ENCODE measurements at places on chromosomes 6 and 20.

GRCh38 chr6:35780719-35781118 is at the start of gene CLPSL1:
Gene CLPSL1, plus strand, starts transcription at chr6:35781019. Its CDS starts 92 bp downstream, at chr6:35781111.
- H3K36me3 ChIP-seq, result no peaks in the 10 kb centered on the region
- H3K4me3 ChIP-seq, result no peak within 1 kb of the TSS
- no peak for DNase-seq
- no peaks in the 10 kb centered on the region for H3K4me1 ChIP-seq
- peaks cover 10% of the 10 kb centered on the region for H3K27me3 ChIP-seq

- no peak overlapping the region for H3K4me3 ChIP-seq
- no peak overlapping the region for H3K27ac ChIP-seq
- no peaks in the 10 kb centered on the region for H3K36me3 ChIP-seq
- DNase-seq, result no peak
- H3K4me1 ChIP-seq, result peaks cover 18% of the 10 kb centered on the region
These were observed 128.5 kb downstream of the HFE start for GRCh38 chr6:26215585-26216358.

DNA sequence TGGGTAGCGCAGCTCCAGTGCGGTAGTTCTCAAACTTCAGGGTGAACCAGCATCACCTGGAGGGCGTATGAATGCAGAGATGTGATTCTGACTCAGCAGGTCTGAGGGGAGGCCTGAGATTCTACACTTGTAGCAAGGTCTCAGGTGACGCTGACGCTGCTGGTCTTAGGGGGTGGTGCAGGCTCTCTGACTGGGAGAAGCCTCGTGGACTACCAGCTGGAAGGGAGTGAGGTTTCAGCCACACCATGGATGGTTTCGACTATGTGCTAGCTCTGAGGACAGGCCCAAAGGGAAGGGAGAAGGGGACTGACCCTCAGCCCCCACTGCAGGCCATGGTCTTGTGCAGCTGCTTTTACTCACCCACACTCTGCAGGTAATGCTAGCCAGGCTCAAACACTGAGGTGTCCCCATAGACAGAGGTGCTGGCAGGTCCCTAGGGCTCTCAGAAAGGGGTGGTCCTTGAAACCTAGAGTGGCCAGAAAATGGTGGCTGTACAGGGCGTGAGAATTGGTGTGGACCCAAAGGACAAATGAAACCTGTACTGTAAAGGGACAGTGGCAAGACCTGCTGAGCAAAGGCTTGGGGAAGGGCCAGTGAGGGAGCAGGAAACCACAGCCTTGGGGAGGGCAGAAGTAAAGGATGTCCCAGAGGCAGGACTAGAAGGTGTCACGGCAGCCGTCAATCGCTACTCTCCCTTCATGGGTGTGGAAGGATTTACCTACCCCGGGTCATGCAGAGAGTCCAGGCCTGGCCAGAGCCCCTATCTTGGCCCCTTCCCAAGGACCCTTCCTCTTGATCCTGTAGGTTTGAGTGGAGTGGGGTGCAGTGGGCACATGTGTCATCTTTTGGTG is 52.7 kb downstream of the EBF4 start:
- H3K4me1 ChIP-seq, result peaks cover 4% of the 10 kb centered on the region
- H3K4me3 ChIP-seq, result no peak overlapping the region
- H3K36me3 ChIP-seq, result no peaks in the 10 kb centered on the region
- DNase-seq, result no peak
- H3K27ac ChIP-seq, result no peak overlapping the region

GRCh38 chr6:148509800-148510581 is 167.4 kb downstream of the SASH1 start:
- peaks cover 22% of the 10 kb centered on the region for H3K36me3 ChIP-seq
- no peak overlapping the region for H3K27ac ChIP-seq
- H3K4me3 ChIP-seq, result no peak overlapping the region
- no peak for DNase-seq

- peaks cover 6% of the 10 kb centered on the region for H3K4me1 ChIP-seq
- H3K36me3 ChIP-seq, result peaks cover 3% of the 10 kb centered on the region
- DNase-seq, result no peak
- H3K4me3 ChIP-seq, result no peak overlapping the region
- no peak overlapping the region for H3K27ac ChIP-seq
These were observed 138.1 kb downstream of the TBXT start for GRCh38 chr6:166029506-166029905.

DNA sequence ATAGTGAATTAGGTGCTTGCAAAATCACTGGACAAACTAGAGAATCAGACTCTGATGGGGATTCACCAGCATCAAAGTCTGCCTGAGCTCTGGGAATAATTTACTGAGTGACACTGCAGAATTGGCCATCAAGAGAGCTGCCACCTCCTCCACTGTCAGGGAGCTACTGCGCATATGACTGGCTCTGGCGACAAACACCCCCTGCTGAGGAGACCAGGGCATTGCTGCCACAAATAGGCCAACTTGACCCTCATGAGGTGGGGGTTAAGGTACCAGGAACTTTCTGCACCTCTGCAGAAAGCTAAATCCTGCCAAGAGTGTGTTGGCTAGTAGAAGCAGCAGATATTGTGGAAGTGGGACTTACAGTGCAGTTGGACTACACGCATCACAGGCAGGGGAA is 88.0 kb downstream of the CDS2 start:
- H3K4me1 ChIP-seq, result peaks cover 20% of the 10 kb centered on the region
- peaks cover 7% of the 10 kb centered on the region for H3K27me3 ChIP-seq
- H3K27ac ChIP-seq, result no peak overlapping the region

DNA sequence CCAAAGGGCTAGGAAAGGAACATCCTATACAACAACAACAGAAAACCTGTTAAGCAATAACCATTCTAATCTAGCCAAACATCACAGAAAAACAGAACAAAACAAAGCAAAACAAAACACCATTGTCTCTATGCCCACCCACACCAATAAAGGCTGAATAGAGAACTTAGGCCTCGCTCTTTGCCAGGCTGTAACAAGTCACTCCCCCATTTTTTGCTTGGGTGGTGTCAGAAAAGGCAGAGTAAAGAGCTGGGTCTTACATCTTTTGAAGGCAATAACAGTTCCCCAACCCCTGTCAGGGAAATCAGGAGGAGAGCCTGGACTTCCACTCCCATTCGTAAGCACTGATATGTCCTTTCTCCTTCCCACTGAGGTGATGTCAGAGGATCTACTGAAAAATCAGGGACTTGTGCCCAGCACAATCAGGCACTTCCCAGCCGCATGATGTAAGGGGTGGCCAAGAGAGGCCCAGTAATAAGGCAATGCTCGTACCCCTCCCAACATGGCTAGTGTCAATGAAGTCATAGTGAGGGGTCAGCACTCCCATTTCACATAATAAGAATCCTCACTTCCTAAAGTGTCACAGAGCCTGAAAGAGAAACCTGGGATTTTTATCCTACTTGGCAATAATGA is 31.0 kb downstream of the THEMIS start:
- H3K4me1 ChIP-seq, result no peaks in the 10 kb centered on the region
- no peaks in the 10 kb centered on the region for H3K27me3 ChIP-seq
- H3K36me3 ChIP-seq, result no peaks in the 10 kb centered on the region
- H3K4me3 ChIP-seq, result no peak overlapping the region

DNA sequence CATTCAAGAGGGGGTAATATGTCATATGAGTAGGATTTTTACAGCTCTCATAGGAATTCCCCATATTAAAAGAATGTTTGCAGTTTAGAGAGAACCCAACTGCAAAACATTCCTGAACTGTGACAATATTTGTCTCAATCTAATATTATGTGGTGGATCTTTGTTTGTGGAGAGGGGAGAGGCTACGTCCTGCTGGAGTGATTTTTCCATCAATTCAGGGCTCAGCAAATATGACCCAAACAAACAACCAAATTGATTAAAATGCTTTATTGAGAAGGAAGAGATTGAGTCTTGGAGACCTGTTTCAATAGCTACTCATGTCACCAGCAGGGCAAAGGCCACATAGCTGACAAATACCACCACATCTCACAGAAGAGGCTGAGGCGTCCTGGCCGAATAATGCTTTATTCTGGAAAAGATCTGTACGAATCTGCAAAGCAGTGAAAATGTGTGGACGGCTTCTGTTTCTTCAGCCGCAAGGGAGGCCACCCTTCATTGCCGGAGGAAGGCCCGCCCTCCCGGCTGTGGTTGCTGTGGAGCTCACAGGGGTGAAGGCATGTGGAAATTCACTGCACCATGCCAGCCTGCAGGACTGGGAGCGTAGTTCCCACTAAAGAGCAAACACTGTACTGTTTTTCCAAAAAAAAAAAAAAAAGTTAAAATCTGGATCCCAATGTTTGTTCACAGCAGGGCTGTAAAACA is 89.7 kb upstream of the QKI start:
- no peaks in the 10 kb centered on the region for H3K4me1 ChIP-seq
- H3K27ac ChIP-seq, result no peak overlapping the region
- H3K36me3 ChIP-seq, result no peaks in the 10 kb centered on the region
- H3K27me3 ChIP-seq, result peaks cover 7% of the 10 kb centered on the region

DNA sequence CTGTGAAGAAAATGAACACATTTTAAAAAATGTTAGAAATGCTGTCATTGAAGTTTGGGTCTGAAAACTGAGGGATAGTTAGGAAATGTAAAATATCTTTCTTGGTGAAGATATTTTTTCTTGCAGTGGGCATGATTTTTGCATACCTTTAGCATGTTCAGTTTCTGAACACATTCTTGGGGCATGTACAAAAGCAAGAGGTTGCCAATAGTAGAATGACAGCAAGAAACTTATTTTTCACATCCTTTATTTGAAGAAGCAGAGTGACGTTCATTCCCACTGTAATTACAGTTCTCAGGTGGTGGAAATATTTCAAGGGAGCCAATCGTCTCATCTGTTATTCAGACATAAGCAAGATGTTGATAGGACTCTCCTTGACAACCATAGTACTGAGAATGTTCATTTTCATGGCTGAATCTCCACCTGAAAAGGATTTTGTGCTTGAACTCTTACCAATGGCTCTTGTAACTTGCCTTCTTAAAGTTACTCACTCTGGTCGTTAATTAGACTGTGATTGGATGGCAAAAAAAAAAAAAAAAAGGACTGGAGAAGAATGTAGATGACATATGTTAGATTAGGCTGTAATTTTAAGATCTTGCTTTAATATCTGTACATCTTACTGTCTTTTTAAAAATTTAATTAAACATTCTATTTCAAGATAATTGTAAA is 74.4 kb downstream of the DOK5 start:
- H3K27me3 ChIP-seq, result no peaks in the 10 kb centered on the region
- no peak overlapping the region for H3K4me3 ChIP-seq
- DNase-seq, result no peak
- no peaks in the 10 kb centered on the region for H3K4me1 ChIP-seq
- no peak overlapping the region for H3K27ac ChIP-seq

- DNase-seq, result no peak
- H3K4me1 ChIP-seq, result peaks cover 16% of the 10 kb centered on the region
- H3K27ac ChIP-seq, result no peak overlapping the region
- no peak overlapping the region for H3K4me3 ChIP-seq
These were observed 136.0 kb downstream of the HFE start for GRCh38 chr6:26223228-26223627.

GRCh38 chr6:34526241-34526972 is 29.7 kb downstream of the SPDEF start:
- H3K4me3 ChIP-seq, result no peak overlapping the region
- H3K36me3 ChIP-seq, result no peaks in the 10 kb centered on the region
- peaks cover 5% of the 10 kb centered on the region for H3K27me3 ChIP-seq
- no peak for DNase-seq

- no peaks in the 10 kb centered on the region for H3K27me3 ChIP-seq
- H3K27ac ChIP-seq, result no peak overlapping the region
- DNase-seq, result no peak
- H3K4me1 ChIP-seq, result peaks cover 8% of the 10 kb centered on the region
These were observed 135.8 kb downstream of the SLC35F1 start for GRCh38 chr6:118042855-118043254.

DNA sequence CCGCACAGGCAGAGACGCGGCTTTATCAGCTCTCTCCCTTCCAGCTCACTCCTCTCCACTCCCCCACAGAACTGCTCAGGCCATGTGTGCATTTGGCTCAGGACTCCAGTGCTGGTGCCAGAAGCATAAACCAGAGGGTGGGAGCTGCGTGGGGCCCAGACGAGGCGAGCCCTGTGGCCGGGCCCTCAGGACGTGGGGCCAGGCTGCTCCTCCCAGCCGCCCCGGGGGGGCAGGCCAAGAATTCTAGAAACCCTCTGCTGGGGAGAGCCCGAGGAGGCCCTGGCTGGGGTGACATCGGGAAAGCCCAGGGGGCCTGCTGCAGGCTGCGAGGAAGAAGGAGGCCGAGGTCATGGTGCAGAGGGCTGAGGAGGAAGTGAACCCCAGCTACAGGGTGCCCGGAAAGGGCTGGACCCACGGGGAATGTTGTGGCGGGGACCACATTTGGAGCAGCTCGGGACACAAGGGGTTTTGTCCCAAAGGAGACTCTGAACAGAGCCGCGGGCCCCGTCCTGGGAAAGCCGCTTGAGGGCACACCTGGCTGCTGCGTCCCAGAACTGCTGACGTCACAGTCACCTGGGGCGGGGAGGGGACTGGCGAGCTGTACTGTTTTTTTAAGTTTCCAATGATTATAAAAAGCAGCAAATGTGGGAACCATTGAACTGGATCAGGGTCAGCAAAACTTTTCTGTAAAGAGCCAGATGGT is 107.1 kb downstream of the BANF2 start:
- no peak for DNase-seq
- H3K27me3 ChIP-seq, result peaks cover 2% of the 10 kb centered on the region
- H3K4me1 ChIP-seq, result no peaks in the 10 kb centered on the region
- H3K4me3 ChIP-seq, result no peak overlapping the region
- no peak overlapping the region for H3K27ac ChIP-seq

GRCh38 chr6:142926494-142927270 is 18.3 kb downstream of the HIVEP2 start:
- DNase-seq, result peak; percentile 79
- peaks cover 3% of the 10 kb centered on the region for H3K36me3 ChIP-seq
- H3K4me3 ChIP-seq, result peak overlapping the region; percentile 93

DNA sequence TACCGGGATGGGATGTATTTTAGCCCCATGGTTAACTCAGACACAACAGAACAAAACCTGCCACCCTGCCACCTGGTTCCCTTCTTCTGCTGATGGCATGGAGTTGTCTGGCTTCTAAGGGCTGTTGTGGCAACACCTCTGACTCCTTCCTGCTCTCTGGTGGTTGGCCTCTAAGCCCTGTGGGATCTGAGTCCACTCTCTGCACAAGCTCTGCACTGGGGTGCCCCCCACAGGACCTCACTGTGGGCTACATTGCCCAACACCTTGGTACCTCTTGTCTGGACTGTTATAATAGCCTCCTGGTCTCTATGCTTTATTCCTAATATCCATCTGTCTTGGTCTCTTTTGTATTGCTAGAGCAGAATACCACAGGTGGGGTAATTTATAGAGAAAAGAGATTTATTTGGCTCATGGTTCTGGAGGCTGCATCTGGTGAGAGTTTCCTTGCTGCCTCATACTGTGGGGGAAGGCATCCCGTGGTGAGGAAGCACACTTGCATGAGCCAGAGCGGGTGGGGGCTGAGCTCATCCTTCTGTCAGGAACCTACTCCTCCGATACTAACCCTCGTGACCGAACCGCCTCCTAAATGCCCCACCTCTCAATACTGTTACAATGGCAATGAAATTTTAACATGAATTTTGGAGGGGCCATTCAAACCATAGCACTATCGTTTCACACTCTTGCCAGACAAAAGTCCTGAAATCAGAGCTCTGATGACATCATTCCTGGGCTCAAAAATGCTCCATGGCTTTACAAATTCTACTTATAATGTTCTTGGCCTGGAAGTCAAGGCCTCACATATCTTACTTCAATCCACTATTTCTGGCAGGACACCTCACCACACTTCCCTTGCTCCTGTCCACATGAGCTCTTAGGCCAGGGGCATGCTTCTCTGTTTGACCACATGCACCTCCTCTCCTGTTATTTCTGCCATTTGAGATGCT is 127.2 kb downstream of the PAX1 start:
- H3K36me3 ChIP-seq, result no peaks in the 10 kb centered on the region
- no peaks in the 10 kb centered on the region for H3K4me1 ChIP-seq
- peaks cover 5% of the 10 kb centered on the region for H3K27me3 ChIP-seq
